ENCODE measurements at places on chromosomes 12 and 14. TPM values are rescaled to one million over a fixed set of nuclear protein-coding genes. Genes with fewer than 3 reads are reported as not detected.
A peak's percentile ranks its signal among the peaks of the same experiment; 100 is the strongest.

- no peak for DNase-seq
These were observed 9.2 kb upstream of the ARG2 start for GRCh38 chr14:67610491-67610890.

DNA sequence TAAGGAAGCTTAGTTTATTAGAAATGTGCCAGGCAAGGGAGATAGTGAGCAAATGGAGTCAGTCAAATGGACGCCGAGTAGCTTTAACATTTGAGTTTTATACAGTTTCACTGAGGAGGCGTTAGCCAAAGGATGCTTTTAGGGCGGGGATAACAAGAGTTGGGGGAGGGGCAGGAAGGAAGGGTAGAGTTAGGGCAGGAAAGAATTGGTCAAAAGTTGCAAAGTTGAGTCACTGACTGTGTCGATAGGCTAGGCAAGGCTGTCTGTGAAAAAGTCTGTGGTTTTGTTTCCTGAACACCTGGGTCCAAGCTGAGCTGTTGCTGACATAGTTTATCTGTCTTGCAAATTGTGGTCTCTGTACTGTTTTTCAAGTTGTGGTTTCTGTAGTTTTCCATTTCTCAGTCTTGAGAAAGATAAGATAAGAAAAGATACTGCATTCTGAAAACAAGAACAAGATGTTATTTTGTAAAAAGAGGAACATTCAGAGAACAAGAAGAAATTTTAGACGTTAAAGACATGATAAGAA, 62.6 kb upstream of the RESF1 start:
- peak; percentile 61 for DNase-seq

- no peak for DNase-seq
These were observed 133.8 kb upstream of the TBX3 start for GRCh38 chr12:114817571-114818425.

GRCh38 chr14:77037938-77038568, 9.5 kb upstream of the IRF2BPL start:
- DNase-seq, result peak; percentile 55

DNA sequence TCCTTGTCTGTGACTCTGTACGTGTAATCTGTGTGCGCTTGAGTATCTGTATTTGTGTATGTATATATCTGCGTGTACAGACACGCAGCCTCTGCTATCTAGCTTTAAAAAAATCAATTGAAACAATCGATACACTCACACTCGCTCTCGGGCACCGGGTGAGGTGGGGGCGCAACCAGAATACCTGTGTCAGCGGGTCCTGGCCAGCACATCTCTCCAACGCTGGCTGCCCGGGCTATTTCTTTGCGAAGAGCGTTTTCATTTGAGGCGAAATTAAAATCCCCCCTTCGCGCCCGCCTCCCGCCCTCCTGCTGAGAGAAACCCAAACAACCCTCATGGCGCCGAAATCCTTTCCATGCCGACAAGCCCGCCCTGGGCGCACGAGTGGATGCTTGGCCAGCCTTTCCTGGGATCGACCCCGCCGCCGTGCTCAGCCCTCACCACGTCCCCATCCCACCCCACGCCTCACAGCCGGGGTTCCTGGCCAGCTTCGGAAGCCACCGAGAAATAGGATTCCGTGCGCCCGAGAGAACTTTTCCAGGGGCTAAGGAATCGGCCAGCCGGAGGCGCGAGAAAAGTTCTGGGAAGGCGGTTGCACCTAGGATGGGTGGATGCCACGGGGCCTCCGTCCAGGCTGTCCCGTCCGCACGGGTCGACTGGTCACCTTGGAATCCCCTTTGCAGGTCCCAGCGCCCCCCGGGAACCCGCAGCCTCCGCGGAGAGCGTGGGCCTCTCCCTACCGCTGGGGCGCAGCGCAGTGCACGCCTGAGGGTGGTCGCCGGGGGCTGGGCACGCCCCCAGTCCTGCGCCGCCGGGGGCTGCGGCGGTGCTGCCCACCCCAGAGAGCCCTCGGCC, 1.0 kb downstream of the ZDHHC22 start:
- no peak for DNase-seq

DNA sequence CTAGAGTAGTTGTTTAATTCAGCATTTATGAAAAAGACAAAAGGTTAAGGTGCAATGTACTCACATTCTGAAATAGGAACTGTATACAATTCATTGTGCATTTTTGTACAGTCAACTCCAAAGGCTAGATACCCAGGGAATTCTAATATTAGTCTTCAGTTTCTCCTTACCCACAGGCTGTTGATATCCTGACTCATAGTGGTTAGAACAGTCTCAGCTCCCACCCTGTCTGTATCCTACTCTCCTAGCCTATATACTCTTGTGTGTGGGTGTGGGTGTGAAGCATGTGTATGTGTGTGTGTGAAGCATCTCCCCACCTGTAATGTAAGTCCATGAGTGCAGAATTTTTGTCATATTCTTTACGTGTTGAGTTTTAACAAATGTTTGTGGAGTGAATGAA, 229.5 kb downstream of the NAV3 start:
- no peak for DNase-seq

Gene RERG
- 0.85 TPM for total RNA-seq

DNA sequence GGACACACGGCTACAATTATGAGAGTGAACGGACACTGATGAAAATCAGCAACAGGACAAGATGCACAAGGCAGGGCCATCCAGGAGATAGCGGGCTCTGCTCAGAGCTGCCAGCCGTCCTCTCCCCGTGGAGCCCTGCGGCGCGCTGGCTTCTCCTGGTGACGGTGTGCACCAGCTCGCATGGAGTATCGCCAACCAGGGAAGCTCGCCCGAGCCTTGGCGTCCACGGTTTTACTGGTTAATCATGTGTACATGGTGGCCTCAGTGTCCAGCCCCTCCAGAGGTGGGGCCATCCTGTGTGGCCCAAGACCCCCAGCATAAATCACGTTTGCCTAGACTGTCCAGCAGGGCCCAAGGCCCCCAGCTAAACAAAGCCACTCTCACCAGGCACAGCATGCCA, 31.2 kb upstream of the DYNC1H1 start:
- no peak for DNase-seq

DNA sequence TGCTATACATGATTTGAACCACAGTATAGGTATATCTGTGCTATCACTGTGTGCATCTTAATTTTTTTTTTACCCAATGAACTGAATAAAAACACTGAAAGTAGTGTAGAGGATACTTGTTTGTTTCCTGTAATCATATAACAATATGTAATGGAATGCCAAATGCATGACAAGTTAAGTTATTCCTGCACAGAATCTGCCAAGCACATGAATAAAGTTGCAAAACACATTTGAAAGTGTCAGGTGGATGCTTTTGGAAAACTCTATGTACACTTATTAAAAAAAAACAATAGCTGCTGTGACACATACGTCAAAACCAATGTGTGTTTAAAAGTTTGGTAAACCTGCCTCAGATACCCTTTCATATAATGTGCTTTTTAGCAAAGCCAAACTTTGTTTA, 1638.1 kb upstream of the SEL1L start:
- DNase-seq, result no peak

- peak; percentile 14 for DNase-seq
These were observed 222.7 kb upstream of the SOX5 start for GRCh38 chr12:24172031-24172772.

Gene BLOC1S1
- 266 TPM for total RNA-seq

GRCh38 chr12:12384571-12385340, 27.9 kb downstream of the BORCS5 start:
- DNase-seq, result peak; percentile 40

Gene SERPINA12
- total RNA-seq, result not detected

Gene KRT7
- total RNA-seq, result 0.89 TPM

DNA sequence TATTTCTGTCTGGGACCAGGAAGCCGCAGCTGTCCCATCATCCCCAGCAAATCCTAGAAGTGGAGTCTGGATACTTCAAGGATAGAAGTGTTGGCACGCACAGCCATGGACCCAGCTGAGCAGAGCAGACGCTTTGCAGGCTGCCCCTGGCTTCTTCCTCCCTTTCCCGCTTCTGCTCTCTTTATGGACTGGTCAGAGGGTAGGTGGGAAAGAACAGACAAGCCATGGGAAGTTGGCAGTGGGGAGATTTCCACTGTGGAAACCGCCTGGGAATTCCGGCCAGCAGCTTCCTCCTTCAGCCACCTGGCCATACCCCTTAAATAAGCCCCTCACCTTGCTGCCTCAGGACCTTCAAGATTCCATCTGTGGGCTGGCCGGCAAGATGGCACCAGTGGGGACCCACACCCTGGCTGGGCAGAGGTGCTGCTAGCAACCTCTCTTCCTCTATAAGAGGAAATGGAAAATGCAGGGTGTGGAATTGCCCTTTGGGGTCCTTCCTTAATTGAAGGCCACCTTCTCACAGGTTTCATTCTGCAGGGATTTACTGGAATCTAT, 20.6 kb downstream of the OTUB2 start:
- no peak for DNase-seq

DNA sequence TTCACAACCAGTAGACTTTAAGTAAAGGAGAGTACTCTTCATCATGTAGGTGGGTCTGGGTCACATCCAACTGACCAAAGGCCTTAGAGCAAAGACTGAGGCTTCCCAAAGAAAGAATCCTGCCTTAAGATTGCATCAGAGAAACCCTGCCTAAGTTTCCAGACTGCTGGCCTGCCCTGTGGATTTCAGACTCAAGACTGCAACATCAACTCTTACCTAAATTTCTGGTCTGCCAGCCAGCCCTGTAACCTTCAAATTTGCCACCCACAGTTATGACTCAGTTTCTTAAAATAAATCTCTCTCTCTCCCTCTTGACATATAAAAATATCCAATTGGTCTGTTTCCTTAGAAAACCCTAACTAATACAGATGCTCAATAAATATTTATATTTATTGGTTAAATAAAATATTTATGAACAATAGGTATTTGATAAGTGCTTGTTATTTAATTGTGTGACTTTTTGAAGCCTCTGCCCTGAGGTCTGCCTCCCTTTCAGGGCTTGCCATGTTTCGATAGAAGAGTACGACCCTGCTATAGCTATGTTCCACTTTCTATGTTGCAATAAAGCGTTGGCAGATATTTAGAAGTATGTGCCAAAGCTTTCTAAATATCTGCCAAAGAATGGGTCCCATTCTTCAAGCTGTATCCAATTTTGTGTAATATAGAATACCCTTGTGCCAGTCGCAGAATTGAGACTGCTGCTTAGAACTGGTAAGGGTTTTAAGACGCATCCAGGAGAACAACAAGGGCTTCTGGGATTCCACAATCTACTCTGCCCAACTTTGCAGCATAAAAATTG, 65.7 kb downstream of the TMEM30B start:
- DNase-seq, result no peak

Gene DPF3
- total RNA-seq, result 11.2 TPM

- DNase-seq, result no peak
These were observed 2.6 kb upstream of the OR6J1 start for GRCh38 chr14:22646570-22647254.

DNA sequence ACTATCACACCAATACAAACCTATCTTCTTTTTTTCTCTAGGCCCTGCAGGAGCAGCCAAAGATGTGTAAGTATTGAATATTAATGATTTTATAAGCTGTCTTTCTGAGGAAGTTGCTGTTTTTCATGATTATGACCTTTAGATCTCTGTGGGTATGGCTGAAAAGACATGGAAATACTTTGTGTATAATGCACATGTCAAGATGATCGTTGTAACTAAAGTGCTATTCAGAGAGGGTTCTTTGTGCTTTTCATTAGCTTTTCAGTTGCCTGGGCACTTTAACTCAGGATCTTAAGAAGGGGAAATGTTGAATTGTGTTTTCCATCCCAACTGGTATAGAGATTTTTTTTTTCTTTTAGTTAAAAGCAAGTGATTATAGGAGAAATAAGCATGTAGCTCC, 18.1 kb downstream of the C12orf75 start:
- DNase-seq, result no peak

DNA sequence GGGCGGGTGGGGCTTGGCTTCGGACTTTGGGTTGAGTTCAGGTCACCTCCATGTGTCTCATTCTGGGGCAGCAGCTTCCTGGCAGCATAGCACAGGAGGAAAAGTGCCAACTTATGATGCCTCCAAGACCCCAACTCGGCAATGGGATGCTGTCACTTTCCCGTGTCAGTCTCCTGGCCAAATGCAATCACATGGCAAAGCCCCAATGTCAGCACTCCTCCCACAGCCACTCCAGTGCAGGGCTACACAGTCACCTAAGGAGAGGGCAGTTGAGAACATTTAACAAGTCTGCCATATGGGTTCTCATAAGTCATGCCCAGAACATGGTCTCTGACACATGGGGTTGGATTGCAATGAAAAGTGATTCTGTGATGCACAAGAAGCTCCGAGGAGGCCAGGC, 26.7 kb downstream of the ELK3 start:
- no peak for DNase-seq

Gene GALNT8
- total RNA-seq, result 24.5 TPM

Gene PAPLN
- total RNA-seq, result 8.3 TPM

DNA sequence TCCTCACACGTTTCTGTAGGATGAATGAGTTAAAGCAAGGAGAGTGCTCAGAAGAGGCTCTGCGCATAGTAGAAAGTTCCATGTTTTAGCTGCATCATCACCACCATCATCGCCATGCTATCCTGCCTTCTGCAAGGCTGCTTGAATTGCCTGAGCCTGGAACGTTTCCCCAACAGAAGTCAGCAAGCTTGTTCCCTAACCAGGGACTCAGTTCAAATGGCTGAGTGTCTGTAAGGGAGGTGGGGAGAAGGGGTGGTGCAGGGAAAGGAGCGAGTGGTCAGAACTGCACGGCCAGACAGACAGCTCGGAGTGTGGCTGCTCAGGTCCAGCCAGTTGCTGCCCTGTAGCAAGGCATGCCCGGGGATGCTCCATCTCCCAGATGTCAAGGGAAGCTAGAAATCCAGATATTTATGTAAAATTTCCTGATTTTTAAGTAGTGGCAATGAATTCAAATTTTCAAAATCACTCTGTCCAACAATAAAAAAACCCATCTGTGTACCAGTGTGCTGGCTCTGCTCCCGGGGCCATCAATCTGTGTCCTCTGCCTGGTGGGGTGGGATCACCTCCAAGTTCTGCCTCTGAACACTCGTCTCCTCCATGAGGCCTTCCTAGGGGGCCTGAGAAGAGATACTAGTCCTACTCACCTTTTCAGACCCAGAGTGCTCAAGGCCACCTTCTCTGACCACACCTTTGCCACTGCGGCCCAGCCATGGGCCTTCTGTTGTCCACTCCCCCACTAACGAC, 162.7 kb downstream of the FOXN3 start:
- no peak for DNase-seq

DNA sequence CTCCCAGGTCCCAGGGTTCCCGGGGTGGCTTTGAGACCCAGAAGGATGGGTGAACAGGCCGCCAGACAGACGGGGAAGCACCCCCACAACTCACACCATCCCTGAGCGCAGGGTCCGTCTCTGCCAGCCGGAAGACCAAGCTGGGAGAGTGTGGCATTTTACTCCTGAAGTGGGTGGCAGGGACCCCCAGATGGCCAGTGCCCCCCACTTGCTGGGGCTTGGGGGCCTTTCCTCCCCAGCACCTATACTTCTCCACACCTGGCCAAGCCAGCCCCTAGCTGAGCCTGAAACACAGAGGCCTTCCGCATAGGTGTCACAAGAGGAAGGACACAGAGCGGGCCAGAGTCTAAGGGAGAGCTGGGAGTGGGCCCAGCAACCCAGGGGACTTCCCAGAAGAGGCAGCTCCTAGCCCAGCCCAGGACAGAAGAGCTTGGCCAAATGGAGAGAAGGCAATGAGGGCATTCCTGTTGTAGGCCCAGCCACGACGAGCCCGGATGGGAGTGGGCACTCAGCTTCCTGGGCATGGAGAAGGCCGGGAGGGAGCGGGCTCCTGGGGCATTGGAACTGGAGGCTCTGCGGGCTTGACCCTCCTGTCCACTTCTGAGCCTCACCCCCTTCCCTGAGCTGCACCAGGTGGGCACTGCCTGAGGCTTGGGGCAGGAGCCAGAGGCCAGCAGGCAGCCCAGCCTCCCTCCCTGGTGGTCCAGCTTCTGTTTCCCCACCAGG, 3.3 kb downstream of the AHNAK2 start:
- peak; percentile 26 for DNase-seq

Measured in left colon (tissue), 2 donors.